ELF-1 (cell line): ENCODE measurements at places on chromosomes 12 and 14.

- no peak for DNase-seq
Observed at GRCh38 chr12:66217342-66217917, 28.4 kb downstream of the IRAK3 start.

DNA sequence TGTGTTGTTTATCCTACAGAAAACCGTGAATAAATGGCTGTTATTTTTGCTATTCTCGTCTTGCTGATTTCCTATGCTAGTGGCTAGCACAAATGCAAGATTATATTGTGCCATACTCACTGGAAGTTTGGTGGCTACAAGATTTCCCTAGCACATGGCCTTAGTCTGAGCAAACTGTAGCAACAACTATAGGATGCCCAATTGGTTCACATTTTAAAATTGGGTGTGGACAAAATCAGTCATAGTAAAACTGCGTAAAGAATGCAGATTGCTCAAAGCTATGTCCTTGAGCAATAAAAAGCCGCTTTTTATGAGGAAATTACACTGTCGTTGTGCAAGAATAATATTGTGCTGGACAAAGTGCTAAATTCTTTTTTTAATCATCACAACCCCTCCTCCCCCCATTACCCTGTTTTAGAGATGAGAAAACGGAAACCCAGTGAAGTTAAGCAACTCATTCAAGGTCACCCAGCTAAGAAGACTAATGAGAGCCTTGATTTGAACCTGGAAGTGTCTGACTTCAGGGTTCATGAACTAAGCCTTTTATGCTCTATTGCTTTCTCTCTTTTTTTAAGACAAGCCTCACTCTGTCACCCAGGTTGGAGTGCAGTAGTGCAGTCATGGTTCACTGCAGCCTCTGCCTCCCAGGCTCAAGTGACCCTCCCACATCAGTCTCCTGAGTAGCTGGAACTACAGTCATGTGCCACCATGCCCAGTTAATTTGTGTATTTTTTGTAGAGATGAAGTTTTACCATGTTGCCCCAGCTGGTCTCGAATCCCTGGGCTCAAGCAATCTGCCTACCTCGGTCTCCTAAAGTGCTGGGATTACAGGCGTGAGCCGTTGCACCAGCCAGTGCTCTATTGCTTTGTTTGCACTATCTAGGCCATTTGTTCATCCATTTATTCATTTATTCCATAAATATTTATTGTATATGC lies 73.6 kb downstream of the SRGAP1 start:
- no peak for DNase-seq

- peak; percentile 17 for DNase-seq
Observed at GRCh38 chr14:36508418-36509068, 11.5 kb downstream of the NKX2-1 start.

- DNase-seq, result no peak
Observed at GRCh38 chr12:116000252-116000651, 277.2 kb downstream of the MED13L start.

DNA sequence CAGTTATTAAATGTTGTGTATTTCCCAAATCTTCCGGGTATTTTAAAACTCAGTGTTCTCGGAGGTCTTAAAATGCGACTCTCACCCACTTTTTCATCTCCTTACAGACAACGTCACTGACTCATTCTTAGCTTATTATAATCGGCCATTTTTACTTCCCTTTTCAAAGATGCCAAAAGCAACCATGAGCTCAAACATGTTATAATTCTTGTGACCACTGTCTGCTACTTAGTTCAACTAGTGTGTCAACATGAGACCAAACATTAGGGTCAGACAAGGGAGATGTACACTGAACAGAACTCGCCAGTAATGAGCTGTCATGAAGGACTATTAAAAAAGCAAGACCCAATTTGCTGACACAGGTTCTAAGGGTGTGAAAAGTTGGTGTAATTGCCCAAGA lies 4.2 kb upstream of the GRIP1 start:
- DNase-seq, result no peak

DNA sequence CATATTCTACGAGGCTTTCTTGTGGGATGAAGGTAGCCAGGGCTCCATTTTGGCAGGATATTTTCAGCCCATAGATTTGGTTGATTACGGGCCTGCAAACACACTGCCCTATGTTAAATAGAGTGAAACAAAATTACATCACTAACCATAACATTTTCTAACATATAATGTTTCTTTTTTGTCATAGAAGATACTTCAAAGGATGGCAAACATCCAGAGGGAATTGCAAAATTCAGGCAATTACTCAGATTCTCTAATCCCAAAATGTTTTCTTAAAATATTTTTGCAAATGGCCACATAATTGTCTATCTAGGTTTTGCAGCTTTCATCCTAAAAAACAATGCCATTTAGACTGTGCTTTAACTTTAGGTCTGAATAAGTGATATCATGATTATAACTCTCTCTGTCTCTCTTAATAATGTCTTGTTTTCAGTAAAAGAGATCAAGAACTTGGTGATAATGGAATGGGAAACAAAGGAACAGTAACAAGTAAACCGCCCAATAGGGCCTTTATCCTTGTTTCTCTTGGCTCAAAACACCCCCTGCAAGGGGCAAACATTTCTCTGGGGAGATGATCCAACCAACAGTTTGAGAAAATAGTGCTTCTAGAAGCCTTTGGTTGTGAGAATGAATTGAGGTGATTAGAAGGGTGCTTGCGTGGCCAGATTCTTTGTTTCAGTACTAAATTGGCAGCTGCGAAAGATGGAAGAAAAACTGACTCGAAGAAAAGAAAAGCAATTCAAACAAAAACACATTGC lies 54.4 kb upstream of the BTG1 start:
- no peak for DNase-seq
